Cardiac fibroblast (primary cell): ENCODE measurements at places on chromosomes 4 and X.

DNA sequence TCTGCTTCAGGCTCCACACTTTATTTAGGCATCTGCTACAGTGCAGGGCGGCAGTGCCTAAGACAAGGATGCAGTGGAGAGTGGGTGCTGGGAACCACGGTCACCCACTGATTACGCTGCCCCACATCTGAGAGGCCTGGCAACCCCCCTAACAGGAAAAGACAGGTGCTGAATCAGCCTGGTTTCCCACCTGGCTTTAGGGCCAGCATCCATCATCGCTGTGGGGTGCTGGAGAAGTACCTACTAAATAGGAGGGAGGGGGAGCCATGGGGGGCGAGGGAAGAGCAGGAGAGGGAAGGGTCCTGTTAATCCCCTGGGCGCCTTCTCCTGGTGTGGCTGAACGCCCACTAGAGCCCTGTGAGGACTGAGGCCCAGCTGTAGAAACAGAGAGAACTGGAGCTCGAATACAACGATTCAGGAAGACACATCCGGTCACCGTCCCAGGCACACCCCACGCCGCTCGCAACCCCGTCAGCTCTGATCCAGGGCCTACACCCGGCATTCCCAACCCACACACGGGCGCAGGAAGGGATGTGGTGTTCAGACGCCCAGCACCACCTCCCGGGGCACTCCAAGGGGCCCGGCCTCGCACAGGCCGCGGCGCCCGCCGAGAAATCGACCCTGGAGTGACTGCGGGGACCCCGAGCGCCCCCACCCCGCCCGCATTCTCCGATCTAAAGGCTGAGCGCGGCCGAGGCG is 554 bp downstream of the DCTD start:
- peak; percentile 72 for DNase-seq

DNA sequence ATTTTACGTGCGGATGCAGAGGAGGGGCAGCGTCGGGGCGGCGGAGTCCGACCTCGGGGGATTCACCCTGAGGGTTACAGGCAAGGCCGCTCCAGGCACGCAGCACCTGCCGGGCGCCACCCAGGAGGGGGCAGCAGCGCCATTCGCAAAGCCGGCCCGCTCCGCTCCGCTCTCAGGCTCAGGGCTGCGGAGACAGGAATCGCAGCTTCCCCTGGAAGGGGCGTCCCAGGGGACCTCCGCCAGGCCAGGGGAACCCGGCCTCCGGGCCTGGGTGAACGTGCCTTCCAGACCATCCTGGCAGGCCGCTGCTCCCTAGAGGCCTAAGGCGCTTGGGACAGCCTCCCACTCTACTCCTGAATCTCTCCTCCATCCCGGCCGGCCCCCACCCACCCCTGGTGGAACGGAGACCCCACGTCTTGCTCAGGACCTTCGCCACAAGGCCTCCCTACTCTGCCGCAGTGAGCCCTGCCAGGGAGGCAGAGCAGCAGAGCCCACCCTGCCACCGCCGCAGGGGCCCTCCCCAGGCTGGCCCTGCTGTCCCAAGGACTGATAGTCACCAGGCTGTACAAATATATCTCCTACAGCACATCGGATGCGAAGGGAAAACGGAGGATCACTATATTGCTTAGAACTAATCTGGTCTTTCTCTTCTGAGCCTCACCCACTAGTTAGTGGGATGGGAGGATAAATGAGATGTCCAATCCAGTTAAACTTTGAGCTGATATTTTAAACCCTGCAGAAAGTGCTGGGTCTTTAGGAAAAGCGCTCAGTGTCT is 115.0 kb downstream of the SMIM20 start:
- peak; percentile 71 for DNase-seq

DNA sequence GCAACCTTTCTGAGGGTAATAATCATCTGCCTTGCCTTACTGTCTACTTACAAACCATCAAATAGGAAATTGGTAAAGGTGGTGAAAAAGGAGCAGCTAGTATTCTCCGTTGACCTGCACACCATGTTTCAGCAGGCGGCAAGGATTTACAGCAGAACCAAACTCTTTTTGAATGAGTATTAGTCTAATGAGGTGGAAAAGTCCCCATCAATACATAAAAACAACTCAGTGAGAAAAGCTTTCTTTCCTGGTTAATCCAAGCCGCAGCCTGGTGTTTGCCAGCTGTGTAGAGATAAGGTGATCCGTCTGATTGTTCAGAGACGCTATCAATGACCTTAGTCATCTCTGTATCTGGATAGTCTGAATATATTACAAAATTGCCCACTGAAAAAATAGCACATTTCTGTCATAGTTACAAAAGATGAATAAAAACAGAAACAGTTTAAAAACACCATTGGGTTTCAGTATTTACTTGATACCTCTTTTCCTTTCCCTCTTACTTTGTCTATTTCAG is 110.4 kb upstream of the TBC1D9 start:
- DNase-seq: no peak

- DNase-seq: peak; percentile 34
Observed at GRCh38 chr4:139552517-139553307, 3.3 kb downstream of the SETD7 start.

- DNase-seq: no peak
Observed at GRCh38 chr4:40308528-40309122, 26.5 kb upstream of the CHRNA9 start.

DNA sequence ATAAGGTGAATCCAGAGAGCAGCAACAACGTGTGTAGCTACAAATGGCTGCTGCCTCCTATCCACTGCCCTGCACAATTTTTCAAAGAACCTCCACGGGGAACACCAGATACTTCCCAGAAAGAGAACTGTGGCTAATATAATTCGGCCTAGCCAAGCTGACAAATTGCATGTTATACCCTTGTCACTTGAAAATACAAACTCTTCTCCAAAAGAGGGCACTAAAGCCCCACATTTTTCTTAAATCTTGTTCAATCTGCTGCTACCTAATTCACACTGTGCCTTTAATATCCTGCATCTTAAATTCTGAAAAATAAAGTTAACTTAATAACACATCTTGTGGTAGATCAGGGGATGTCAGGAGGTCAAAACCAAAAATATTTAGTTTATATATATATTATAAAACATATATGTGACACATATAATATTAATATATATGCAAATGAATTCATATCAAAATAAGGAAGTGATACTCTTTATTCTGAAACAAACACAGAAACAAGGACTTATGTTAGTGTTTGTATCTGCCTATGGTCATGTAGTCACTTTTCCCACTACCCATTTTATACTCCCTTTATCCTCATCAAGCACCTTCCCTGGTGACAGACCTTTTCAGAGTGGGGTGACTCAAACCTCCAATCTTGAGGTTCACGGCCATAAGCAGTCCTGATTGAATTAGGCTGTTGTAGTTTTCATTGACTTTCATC is 24.1 kb downstream of the CT45A1 start:
- peak; percentile 1 for DNase-seq

DNA sequence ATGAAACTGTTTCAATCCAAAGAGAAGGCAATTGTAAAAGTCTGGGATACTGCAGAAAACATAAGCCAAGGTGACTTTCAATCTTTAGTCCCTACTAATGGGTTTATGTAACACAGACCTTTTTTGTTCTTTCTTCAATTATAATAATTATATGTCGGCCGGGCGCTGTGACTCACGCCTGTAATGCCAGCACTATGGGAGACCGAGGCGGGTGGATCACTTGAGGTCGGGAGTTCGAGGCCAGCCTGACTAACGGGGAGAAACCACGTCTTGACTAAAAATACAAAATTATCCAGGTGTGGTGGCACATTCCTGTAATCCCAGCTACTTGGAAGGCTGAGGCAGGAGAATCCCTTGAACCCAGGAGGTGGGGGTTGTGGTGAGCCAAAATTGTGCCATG is 489.8 kb upstream of the CTSO start:
- DNase-seq: no peak

DNA sequence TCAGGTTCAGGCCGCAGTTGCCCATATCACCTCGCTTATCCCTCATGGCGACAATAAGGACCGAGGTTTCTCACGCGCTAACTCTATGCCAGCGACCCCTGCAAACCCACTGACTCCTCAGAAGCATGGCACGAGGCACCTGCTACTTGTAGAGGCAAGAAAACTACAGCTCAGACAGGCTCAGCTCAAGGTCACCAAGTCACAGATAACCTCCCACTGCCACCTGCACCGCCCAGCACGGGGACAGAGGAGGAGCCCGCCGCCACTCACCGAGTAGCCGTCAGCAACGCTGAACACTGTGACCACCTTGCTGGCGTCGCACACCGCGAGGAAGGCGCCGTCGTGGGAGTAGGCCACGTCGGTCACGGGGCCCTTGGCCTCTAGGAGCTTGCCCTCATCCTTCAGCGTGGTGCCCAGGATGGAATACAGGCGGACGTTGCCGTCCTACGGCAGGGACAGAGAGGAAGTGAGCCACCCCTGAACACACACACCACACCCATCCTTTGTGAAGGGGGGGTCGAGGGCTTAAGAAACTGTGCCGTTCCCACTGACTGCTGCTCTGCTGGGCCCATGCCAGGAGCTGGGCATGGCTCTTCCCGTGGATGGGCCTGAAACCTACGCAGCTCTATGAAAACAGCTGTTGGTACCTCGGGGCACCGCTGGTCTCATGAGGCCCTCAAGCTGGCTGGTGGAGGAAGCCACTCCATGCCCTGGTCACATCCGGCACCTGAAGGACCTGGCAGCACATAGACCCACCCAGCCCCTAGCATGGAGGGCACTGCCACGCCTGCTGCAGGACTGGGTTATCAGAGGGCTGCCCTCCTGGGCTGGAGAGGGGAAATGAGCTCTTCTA is 38.9 kb downstream of the WDR1 start:
- no peak for DNase-seq

DNA sequence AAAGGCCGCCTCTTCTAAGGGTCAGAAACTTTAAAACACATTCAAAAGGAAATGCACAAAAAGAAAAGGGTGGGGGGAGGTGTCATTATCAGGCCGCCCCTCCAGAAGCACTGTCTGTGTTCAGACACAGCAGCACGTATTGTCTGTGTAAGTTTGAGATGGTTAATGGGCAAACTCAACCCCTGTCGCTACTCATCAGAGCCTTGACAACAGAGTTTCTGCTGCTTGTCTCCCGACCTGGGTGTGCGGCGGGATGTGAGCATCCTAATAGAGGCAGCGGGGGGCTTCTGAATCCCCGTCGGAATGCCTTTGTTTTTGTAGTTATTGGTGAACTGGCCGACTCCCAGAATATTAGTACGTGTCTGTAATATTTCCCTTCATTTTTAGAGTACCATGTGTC is 158.9 kb downstream of the DCTD start:
- DNase-seq: no peak

DNA sequence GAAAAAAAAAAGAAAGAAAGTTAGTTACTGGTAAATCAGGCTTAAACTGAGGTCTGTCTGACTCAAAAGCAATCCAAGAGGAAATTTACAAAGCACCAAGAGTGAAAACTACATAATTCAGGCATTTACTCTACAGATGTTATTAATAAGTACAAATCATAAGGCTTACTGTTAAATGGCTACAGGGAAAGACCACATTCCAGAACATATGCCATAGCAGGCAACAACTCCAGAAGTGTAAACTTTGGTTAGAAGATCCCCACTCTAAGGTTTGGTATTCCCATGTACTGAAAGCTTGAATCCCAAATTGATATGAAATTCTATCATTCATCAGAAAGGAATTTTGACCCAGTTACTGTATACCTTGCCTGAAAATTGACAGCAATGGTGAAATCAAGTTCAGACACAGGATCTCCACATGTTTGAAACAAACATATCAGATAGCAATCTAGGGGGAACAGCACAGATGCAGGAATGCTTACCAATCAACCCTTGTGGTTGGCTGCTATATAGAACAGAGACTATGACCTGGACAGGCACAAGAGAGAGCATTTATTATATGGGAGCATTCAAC is 6.6 kb downstream of the USP26 start:
- no peak for DNase-seq

DNA sequence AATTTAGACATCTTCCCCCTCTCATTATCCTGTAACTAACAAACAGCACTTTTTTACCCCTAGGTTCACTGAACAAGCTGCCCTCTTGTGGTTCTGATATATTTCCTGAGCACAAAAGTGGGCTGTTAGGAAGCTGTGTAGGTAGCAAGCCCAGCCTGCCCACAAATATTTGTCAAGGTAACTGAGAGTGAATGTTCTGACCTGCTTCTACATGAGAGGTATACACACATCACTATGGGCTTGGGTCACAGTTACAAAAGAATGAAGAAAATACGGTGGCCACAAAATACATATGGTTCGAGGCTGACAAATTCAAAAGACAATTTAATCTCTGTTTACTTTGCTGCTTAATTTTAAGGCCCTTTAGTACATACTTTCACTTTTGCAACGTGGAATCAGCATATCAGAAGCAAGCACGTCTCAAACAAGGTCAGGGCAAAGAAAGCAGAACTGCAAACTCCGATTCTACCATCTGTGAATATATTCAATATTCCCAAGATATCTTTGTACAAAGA is 78.7 kb downstream of the RBM47 start:
- peak; percentile 53 for DNase-seq

DNA sequence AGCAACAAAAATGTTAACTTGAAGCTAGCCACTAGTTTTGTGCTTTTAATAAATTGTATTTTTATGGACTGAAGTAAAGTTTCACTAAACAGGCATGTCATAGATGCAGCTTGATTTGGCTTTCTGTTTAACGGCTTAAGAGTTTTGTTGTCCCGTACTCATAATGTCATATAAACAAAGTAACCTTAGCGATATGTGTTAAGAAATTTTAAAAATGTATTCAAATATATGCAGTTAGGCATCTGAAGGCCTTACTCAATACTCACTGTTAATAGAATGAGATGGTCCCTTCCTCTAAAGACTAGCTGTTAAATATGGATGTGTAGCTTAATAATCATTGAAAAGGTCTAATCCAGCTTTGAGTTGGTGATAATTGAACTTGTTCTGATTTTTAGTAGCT is 1.0 kb upstream of the SCLT1 start:
- peak; percentile 2 for DNase-seq

DNA sequence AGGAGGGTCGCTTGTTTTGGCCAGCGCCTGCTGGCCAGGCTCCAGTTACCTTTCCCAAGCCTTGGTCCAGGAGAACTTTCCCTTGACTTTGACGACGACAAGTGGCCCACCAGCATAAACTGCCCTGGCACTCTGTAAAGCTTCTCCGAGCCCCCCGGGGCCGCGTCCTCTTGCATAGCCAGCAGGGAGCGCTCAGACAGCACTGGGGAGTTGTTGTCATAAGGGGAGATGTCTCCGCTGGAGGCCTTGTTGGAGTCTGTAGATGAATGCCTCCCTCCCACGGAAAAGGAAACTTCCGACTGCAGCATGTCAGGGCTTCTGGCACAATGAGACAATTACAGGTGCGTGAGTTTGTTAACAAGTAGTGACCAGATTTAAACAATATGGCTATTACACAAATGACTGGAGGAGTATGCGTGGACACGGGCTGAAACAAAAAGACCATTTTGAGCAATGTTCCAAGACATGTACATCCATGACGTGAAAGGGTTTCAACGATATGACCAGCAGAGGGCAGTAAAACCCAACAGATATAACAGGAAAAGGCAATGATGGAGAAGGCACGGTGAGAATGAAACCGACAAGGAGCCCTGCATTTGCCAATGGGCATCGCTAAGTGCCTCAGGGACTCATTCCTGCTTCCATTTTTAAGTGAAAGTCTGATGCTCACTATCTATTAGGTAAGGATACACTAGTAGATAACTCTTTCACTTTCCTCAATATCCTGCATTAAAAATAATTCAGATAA is 33.0 kb downstream of the HCCS start:
- peak; percentile 86 for DNase-seq
